ENCODE measurements at places on chromosomes 5 and 9.

- no peak for DNase-seq
Measured at GRCh38 chr9:112140936-112141335, 34.2 kb downstream of the SUSD1 start.

GRCh38 chr9:90972057-90972456 is 170.4 kb downstream of the SYK start:
- no peak for DNase-seq

- DNase-seq, result no peak
Measured at GRCh38 chr5:145791866-145792265, 43.3 kb downstream of the PRELID2 start.

GRCh38 chr9:11722957-11723356 is 970.2 kb upstream of the TYRP1 start:
- no peak for DNase-seq

GRCh38 chr5:51556833-51557232 is 173.6 kb downstream of the ISL1 start:
- DNase-seq, result no peak

DNA sequence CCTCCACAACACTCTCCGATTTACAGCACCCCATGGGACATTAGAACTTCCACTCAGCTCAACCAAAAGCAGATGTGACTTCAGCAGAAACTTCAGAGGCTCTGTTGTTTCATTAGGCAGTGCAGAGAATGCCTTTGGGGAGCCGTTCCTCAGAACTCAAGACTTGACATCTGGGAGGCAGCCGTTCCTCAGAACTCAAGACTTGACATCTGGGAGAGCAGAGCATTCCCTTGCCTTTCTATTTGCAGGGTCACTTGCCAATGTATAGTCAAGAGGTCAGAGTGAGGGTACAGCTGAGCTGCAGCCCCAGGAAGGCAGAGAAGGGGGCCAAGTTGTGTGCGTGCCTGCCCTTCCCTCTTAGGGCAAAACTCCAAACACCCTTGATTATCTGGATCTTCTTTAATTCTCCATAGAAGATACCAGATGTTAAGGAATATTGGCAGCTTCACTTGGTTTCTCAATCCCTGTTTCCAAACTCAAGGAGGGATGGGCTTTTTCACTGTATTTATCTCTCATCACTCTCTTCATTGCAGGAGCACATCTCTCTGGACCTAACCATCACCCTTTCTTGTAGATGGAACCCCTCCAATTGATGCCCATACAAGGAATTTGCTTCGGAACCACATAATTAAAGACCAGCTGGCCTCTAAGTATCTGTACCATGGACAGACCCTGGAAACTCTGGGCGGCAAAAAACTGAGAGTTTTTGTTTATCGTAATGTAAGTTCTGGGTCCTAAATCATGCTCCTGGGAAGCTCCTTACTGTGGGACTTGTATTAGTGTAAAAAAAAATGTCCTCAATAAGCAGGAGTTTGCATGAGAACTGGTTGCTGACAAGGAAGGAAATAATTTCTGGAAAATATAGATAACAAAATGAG is 25.6 kb downstream of the TGFBI start:
- DNase-seq, result no peak

- DNase-seq, result no peak
Measured at GRCh38 chr5:135304352-135305221, 94.4 kb downstream of the MACROH2A1 start.

- DNase-seq, result no peak
Measured at GRCh38 chr5:181219262-181220177, 3.6 kb upstream of the TRIM41 start.

GRCh38 chr9:136371533-136371880 is 2.0 kb downstream of the CARD9 start:
- DNase-seq, result no peak

DNA sequence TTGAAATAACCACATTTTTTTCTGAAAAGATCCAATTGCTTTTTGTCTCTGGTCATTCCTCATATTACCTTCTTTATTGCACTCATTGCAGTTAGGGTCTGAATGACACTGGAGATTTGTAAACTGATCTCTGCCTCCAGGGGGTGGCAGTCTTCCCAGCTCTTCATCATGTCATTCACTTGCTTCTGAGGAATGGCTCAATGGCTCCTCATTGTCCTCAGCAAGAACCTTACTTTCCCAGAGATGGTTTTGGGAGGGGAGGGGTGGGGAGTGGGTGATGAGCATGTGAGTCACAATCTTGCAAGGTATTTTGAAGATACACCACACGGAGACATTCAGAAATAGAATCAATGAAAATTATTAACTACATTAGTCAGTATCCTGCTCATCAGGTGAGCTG is 159.8 kb upstream of the GAS1 start:
- no peak for DNase-seq

- no peak for DNase-seq
Measured at GRCh38 chr5:94218374-94218773, 400.0 kb downstream of the KIAA0825 start.

All from CD14-positive monocyte (primary cell).